NCI-H1417 treated with DMSO at 0.1 percent for 48 hours (cell line): ENCODE measurements at places on chromosomes 5 and 9.
A peak's percentile ranks its signal among the peaks of the same experiment; 100 is the strongest.

GRCh38 chr9:133304477-133305377 is 29.7 kb upstream of the ABO start:
- DNase-seq = no peak

- no peak for DNase-seq
These were observed 69.0 kb downstream of the MEF2C start for GRCh38 chr5:88813805-88814575.

DNA sequence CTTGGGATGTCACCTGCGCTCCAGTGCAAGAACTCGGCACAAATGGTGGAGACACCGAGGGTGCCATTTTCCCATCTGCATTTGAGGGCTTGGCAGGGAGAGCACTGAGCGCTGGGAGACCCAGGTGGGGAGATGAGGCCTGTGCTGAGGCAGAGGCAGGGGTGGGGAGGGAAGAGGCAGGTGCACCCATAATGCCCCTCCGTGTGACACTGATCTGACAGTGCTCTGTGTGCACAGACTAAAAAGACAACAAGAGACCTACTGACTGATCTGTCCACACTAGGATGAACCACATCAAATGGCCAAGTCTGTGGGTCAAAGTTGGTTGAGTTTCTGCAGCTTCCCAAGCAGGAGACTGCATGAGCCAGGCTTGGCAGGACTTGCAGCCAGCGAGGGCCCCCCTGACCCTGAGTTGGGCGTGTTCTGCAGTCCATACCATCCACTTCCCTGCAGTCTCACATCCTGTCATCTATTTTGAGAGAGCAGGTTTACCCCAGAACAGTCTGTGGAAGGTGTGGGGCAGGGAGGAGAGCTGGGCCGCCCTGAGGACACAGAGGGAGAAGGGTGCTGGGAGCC is 41.9 kb downstream of the NEK6 start:
- no peak for DNase-seq

DNA sequence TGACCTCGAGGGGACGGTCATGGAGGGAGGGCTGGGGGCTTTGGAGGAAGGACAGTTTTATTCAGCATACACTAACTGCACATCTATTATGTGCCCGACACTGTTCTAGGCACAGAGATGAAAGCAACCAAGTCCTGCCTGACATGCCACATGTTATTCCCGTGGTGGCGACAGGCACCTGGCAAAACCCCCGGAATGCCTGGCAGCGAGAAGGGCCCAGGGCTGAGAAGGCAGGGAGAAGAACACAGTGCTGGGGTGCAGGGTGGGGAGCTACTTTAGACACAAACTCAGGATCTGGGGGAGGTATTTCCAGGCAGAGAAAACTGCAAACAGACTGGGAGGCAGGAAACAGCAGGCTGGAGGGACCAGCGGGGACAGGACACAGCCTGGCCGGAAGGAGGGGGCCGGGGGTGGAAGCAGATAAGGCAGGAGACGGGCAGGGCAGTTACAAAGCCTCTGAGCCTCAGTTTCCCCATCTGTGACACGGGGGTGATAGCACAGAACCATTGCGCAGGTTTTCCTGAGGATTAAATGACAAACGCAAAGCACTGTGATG is 77.7 kb downstream of the STK10 start:
- DNase-seq = no peak

DNA sequence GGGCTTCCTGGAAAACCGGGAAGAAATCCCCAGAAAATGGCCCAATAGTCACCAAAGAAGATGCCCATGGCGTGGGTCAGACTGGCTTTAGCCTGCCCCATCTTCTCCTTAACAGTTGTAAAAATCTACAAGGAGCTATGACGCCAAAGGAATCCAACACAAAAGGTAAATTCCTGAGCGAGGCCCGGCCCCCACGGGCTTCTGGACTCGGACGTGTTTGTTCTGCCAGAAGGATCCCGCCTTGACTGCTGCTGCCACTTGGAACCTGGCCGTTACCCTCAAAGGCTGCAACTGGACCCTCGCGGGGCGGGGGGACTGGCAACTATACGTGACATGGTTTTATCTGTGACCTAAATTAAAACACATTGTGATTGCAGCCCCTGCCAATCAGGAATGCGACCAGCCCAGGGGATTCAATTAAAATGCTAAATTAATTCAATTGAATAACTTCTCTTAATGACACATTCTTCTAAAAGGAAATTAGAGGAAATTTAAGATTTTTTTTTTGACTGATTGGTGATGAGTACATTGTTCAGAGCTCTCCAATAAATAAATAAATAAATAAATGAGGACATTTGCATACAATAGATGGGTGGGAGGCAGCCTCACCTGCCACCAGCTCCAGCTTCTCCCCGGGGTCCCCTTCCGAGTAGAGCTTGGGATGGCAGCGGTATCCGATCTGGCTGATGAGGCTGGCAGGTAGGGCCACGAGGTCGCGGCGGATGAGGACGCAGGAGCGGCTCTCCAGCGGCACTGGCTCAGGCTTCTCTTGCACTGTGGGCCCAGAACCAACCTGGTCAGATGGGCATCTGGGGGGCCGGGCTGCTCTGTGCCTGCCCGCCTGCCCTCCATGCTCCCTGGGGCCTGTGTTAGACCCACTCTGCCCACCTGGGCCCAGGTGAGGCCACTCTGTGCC is 54.7 kb upstream of the UBAC1 start:
- no peak for DNase-seq

DNA sequence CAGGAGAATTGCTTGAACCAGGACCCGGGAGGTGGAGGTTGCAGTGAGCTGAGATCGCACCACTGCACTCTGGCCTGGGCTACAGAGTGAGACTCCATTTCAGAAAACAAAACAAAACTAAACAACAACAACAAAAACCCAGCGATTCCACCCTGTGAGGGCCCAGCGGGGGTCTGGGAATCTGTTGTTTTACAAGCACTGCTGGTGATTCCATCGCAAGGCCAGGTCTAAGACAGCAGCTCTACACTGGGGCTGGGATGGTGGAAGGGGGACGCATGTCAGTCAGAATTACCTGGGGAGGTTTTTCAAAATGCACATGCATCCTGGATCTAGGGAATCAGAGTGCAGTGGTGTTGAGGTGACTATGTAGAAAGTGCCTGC is 90.9 kb downstream of the ANKRD55 start:
- DNase-seq = no peak

GRCh38 chr5:35677878-35678277 is 60.2 kb downstream of the SPEF2 start:
- no peak for DNase-seq

DNA sequence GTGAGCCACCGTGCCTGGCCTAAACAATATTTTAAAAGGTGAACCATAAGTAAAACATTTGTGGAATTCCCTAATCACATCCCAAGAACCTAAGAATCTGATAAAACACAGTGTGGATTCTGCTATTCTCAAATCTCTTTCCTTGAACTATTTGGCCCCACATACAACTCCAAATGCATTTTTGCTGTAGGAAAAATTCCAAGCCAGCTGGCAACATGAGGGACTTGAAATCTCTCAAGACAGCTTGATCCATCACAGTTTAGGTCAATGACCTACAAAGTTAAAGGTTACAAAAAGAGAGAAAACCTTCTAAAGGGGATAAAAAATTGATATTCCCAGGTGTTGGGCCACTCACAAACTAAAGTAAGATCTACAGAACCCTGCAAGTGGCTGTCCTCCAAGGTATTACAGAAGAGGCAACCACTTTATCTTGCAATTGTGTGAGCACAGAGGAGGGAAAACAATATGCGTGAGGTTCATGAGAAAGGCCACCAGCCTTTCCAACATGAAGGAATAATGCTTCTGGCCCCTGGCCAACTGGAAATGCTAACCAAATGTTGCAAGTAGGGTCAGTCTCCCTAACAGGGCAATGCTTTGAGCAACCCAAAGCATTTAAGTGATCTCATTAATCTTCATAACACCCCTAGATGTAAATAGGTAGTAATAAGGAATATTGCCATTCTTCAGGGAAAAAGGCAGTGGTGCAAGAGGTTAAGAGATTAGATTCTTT is 221.4 kb downstream of the SEMA5A start:
- DNase-seq = no peak

GRCh38 chr5:180115326-180116076 is 43.9 kb upstream of the RNF130 start:
- no peak for DNase-seq

- DNase-seq = no peak
These were observed 28.8 kb downstream of the PDE8B start for GRCh38 chr5:77239126-77239741.

DNA sequence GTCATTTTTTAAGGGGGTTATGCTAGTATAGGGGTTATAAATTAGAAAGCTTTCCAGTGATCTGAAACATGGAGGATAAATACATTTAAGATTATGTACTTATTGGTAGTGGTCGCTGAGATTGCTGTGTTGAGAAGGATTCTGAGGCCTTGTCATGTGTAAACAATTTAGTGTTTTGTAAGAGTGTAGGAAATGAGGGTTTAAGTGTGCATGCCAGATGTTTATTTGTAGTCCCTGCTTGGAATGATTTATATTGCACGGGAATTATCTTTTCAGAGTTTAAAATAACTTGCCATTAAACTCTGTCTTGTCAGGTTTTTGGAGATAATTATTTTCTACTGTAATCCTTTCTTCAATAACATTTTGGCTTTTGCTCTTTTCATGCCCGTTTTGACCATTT is 19.4 kb downstream of the ZNF618 start:
- no peak for DNase-seq

- DNase-seq = no peak
These were observed 439.3 kb downstream of the MAT2B start for GRCh38 chr5:163944738-163945137.

- DNase-seq = no peak
These were observed 192.3 kb downstream of the PALM2AKAP2 start for GRCh38 chr9:109972026-109972882.

DNA sequence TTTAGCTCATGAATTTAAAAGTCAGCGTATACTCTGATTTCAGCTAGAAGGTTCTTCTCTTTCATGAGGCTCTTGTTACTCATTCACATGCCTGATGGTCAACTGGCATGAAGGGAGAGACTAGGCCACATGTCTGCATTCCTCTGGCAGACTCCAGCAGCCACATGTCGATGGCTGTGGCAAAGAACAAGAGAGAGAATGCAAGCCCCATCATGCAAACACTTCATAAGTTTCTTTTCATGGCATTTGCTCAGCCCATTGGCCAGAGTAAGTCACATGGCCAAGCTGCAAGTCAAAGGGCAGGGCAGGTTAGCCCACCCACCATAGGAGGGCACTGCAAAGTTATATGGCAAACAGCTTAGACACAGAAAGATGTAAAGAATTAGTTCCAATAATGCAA is 5.4 kb downstream of the KCNV2 start:
- no peak for DNase-seq

GRCh38 chr5:112388739-112389138 is 30.3 kb downstream of the EPB41L4A start:
- peak; percentile 72 for DNase-seq

DNA sequence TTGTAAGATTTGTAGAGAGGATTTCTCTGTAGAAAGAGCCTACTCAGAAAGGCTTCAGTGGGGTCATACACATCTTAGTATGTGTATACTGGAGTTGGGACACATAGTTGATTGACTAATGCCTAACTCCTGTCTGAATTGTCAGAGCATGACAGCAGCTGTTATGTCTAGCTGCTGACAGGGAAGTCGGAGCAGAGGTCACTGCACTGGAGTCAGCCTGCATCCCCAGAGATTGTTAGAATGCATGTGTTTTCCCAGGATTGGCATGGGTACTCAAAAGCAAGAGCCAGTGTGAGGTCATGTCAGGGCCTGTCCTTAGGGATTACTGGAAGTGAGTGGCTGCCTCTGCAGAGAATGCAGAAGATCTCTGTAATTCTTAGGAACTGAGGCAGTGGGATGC is 82.7 kb downstream of the ITGA1 start:
- DNase-seq = no peak

- no peak for DNase-seq
These were observed 3.7 kb upstream of the AMACR start for GRCh38 chr5:34011536-34011935.

DNA sequence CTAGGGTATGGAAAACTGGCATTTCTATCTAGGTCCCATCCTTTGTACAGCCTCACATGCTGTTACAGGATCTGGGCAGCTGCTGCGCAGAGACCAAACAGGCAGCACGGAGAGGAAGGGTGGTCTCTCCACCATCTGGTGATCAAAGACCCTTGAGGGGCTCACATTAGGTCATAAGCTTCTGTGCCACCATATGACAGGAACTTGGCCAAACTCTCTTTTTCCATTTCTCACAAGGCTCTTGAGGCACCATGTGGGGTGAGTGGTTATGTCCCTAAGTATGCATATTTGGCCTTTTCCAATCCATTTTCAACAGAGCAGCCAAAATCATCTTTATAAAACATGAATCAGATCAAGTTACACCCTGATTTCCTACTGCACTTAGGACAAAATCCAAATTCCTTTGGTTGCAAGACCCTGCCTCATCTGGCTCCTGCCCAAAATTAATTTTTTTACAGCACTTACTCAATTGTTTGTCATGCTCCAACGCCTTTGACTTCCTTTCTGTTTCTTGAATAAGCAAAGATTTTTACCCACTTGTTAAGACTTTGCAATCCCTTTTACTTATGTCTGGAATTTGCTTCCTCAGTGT is 730.0 kb downstream of the MAT2B start:
- no peak for DNase-seq

- DNase-seq = peak; percentile 36
These were observed 84.6 kb upstream of the DNAH5 start for GRCh38 chr5:14028938-14029584.

GRCh38 chr9:134423749-134424148 is 97.5 kb downstream of the RXRA start:
- DNase-seq = no peak

DNA sequence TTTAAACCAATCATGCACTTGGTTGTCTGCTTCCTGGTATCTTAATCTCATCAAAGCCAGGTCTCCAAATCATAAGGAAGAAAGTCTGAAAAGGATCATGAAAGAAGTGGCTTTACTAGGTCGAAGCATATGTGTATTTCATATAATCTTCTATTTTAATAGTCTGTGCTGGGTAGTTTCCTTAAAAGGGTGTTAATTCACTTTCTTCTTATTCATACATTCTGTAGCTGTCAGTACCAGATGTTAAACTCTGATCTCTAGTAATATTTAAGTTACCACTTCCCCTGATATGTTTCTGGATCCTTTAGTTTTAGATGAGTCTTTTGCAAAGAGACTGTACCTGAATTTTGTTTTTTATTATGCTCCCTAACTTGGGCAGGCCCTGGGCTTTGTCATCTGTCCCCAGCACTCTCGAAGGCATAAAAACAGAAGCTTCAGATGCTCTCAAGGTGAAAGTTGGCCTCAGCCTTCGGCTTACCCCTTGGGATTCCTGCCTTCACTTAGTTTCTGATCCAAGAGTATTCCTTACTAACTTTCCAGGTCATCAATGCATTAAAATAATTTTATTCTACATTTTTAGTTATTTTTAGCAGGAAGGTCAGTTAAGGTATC is 15.0 kb upstream of the LNPEP start:
- no peak for DNase-seq
